Activated CD8-positive, alpha-beta memory T cell treated with anti-CD3 and anti-CD28 coated beads for 1 hour (primary cell): ENCODE measurements at places on chromosomes 5 and 9.

DNA sequence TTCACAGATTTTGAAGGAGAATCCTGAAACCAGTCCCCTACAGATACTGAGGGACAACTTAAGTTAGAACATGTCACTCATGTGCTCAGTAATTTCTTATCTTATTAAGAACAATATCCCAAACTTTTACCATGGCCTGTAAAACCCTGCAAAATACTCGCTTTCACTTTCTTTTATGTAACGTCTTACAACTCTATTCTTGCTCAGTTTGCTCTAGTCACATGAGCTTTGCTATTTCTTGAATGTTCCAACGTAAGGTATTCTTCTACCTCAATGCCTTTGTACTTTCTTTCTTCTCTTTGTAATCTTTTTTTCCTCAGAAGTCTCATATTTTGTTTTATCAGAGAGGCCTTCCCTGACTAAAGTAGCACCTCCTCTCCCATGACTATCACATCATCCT is 14.1 kb downstream of the TMEM38B start:
- no peak for DNase-seq

- DNase-seq, result no peak
Observed at GRCh38 chr9:107039542-107039941, 176.6 kb downstream of the ZNF462 start.

GRCh38 chr5:115599502-115599901 is 2.8 kb downstream of the TICAM2 start:
- no peak for DNase-seq

GRCh38 chr9:87206064-87206661 is 258.9 kb upstream of the GAS1 start:
- no peak for DNase-seq

DNA sequence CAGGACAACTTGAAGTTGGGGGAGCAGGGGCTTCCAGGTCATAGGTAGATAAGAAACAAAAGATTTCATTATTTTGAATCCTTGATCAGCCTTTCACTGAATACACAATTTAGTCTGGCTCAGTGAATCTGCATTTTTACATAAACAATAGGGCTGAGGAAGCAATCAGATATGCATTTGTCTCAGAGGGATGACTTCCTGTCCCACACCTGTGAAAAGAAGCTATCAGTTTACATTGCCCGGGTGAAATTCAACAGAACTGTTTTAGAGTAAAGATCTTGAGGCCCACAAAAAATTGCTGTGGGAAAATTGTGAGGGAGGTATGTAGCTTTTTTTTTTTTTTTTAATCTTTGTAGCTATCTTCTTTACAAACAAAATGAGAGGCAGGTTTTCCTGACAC is 38.3 kb downstream of the DNAJB5 start:
- no peak for DNase-seq

- peak; percentile 30 for DNase-seq
Observed at GRCh38 chr5:132425009-132425937, 55.8 kb downstream of the SLC22A5 start.

GRCh38 chr9:4243113-4243512 is 56.8 kb downstream of the GLIS3 start:
- no peak for DNase-seq

DNA sequence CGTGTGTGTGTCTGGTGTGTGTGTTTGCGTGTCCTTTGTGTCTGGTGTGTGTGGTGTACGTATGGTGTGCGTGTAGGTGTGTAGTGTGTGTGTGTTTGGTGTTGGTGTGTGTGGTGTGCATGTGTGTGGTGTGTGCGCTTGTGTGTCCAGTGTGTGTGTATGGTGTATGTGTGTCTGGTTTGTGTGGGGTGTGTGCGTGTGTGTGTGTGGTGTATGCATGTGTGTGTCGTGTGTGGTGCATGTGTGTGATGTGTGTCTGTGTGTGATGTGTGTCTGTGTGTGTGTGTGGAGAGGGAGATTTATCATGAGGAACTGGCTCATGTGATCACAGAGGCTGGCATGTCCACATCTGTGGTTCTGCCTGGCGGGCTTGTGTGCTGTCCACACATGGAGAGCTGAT is 71.7 kb downstream of the CACNA1B start:
- DNase-seq, result no peak

GRCh38 chr5:56480705-56481427 is 247.7 kb upstream of the ANKRD55 start:
- no peak for DNase-seq

DNA sequence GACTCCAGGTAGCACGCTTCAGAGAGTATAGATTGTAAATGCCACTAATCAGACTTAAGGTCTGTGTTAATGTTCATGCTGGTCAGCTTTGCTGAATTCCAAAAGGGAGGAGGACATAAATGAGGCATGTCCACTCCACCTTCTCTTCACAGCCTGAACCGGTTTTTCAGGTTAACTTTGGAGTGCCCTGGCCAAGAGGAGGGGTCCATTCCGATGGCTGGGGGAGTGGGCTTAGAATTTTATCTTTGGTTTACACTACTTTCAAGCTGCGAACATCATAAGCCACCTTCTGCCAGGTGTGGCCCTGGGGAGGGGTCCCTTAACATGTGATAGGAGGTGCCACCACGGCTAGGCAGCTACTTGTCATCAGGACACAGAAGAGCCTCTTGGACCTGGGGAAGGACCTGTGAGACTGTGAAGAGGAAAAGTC is 24.2 kb downstream of the ABO start:
- DNase-seq, result no peak

GRCh38 chr9:73155968-73156864 is 4.6 kb downstream of the ANXA1 start:
- DNase-seq, result no peak

GRCh38 chr9:136014147-136014923 is 53.2 kb upstream of the UBAC1 start:
- DNase-seq, result no peak

- DNase-seq, result no peak
Observed at GRCh38 chr5:32001284-32001683, 172.8 kb downstream of the GOLPH3 start.

DNA sequence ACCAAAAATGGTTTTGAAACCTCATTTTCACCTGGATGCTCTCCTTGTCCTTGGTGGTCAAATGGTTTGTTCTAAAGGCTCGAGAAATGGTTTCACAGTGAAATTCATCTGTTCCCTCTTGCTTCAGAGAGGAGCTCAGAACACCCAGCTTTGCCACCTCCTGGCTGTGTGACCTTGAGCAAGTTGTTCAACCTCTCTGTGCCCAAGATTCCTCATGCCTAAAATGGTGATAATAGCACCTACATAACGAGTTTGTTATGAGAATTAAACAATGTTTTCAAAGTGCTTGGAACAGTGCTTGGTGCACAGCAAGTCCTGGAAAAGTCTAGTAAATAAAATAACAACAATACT is 6.5 kb upstream of the GADD45G start:
- no peak for DNase-seq

DNA sequence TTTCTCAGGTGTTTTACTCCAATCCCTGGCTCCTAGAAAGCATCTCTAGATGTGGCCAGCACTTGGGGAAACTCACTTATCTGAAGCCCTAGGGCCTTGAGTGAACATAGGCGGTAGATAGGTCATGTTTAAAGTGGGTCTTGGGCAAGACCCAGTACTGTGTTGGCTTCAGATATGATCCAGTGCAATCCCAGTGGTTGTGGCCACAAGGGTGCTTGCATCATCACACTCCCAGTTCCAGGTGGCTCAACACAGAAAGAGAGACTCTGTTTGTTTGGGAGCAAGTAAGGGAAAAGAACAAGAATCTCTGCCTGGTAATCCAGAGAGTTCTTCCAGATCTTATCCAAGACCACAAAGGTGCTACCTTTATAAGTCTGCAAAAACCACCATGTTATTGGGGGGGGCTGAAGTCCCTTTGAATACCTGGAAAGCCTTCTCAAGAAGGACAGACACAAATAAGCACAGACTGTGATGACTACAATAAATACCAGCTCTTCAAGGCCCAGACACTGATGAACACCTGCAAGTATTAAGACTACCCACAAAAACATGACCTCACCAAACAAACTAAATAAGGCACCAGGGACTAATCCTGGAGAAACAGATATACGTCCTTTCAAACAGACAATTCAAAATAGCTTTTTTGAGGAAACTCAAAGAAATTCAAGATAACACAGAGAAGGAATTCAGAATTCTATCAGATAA is 114.7 kb downstream of the LURAP1L start:
- no peak for DNase-seq

DNA sequence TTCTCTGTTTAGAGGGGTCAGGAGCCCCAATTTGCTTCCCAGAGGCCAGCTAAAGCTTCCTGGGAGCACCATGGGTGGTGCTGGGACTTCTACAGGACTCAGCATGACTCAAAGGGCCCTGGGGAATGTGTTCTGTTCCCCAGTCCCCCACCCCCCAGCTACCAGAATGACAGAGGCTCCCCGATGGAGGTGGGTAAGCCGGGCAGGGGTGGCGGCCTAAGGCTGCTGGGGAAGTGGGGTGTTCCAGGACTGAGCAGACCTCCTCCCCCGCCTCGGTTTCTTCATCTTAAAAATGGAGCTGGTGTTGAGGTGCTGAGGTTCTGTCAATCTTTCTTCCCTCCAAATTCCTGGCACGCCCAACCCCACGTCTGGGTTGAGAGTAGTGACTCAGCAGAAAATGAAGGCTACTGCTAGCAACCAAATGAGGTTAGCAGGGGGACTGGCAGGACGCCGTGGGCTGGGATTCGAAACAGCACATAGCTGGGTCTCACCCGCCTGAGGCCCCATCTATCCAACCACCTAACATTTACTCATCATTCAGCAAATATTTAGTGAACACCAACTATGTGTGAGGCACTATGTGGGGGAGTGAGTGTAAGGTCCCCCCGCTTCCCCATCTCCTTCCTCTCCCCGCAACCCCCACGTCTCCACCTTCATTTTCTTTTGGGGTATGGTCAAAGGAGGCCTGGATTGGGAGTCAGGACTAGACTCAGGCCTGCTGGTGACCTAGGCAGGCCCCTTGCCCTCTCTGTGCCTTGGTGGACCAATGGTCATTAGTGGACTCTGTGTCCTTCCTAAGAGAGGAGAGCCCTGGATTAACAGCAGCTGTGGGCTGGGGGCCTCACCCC is 50.2 kb downstream of the C9orf50 start:
- DNase-seq, result no peak

GRCh38 chr5:177087398-177088005 is 787 bp downstream of the FGFR4 start:
- no peak for DNase-seq

GRCh38 chr9:69898714-69899209 is 78.1 kb downstream of the CFAP95 start:
- no peak for DNase-seq

GRCh38 chr9:98678244-98678842 is 30.4 kb downstream of the GABBR2 start:
- DNase-seq, result no peak

- no peak for DNase-seq
Observed at GRCh38 chr9:77975806-77976205, 55.8 kb downstream of the GNAQ start.

DNA sequence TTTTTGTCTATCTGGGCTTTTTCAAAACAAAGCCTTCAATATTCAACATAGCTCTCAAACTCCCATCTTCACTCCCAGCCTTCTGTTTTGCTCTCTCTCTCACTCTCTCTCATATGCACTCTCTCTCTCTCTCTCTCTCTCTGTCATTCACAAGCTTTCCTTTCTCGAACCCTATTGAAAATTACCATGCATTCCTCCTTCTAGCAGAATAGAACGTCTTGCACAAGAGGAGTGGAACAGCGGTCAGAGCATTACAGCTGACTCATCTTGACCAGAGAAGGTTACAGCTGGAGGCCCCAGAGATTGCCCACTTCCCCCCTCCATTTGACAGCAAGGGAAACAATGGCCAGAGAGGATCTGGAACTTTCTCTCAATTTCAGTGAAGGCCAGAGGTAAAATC is 51.0 kb upstream of the LIFR start:
- DNase-seq, result no peak

DNA sequence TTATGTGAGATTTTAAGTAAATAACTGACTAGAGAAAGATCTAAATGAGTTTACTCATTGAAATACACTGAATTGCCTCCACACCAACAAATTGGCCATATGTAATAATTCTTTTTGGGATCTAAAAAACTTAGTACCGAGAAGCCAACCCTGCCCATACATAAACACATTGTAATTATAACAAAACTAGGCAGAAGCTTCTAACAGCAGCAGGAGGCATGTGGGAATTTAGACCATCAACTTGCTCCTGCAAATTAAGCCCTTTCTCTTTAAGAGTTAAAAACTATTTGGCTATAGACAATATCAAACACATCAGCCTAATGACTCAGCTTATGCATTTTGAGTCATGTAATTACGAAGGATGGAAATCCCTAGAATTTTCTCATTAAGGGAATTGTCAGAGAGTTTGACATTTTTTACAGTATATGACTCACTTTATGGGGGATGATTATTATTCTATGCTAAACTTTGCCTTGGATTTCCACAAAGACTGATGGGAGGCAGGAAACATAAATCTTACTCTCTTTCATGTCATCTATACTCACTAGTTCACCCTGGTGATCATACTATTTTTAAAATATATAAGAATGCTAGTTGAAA is 1.0 kb downstream of the IL7R start:
- no peak for DNase-seq

- DNase-seq, result no peak
Observed at GRCh38 chr5:165863239-165863638, 2357.8 kb downstream of the MAT2B start.

- DNase-seq, result no peak
Observed at GRCh38 chr5:68303038-68303738, 87.6 kb downstream of the PIK3R1 start.

GRCh38 chr9:111064160-111064837 is 26.0 kb upstream of the LPAR1 start:
- DNase-seq, result no peak

GRCh38 chr5:152051499-152052454 is 127.1 kb upstream of the GLRA1 start:
- no peak for DNase-seq

DNA sequence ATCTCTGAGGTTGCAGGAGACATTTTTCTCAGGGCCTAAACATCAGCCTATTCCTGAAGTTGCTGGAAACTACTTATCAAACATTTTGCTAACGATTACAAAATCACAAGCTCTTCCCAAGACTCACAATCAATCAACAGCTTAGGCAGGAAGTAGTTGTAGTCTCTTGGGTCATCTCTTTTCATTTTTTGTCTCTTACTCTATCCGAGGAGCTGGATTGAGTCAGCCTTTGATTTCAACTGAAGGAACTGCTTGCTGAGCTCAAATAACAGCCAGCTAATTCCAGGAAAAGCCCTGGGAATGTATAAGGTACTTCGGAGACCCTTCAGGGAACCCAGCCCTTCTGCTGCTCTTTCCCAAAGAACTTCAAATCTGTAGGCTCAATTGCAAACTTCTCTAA is 398.9 kb downstream of the PLK2 start:
- DNase-seq, result no peak

DNA sequence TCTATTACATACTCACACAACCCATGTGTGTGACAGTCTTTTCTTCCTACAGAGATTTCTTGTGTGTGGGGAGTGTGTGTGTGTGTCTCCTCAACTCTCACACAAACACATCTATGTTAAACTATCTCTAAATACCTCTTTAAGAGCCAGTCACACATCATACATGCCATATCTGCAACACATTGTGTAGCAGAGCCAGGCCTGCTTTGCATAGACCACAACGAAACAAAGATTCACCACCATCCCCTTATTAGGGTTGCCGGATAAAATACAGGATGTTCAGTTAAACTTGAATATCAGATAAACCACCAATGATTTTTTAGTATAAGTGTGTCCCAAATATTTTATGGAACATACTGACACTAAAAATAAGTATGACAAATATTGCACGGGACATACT is 2.3 kb downstream of the FAM170A start:
- DNase-seq, result no peak
